Right cardiac atrium (tissue), 5 donors: ENCODE measurements at places on chromosomes 5 and 9. TPM values are rescaled to one million over a fixed set of nuclear protein-coding genes. Genes with fewer than 3 reads are reported as not detected.

- peak; percentile 55 for DNase-seq
Measured at GRCh38 chr5:115774684-115775083, 41.8 kb downstream of the CDO1 start.

DNA sequence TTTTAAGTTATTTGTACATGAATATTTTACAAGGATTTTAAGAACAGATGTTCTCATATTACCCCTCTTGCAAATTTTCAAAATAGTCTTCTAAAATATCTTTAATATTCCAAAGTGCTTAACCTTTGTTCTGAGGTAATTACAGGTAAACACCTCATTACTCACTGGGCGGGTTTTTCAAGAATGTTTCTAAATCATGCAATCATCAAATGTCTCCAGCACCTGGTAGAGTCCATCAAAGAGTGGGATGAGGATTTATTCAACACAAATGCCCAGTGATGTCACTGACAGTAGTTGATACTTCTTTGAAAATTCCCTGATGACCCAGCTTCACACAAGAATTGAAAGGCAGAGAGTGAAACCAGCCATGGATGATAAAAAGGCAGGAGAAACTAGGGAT is 114.4 kb downstream of the SEC61B start:
- DNase-seq, result no peak

The FGF10 gene
- 3.7 TPM for total RNA-seq

The CBY3 gene
- not detected for total RNA-seq

The ZNF608 gene
- total RNA-seq, result 43.7 TPM
